ENCODE measurements at places on chromosomes 7 and 10. TPM values are rescaled to one million over a fixed set of nuclear protein-coding genes. Genes with fewer than 3 reads are reported as not detected.

ASIC3 gene
- polyA plus RNA-seq, result 0.07 TPM

ZSWIM8 gene
- 53.3 TPM for polyA plus RNA-seq

EGFR gene
- polyA plus RNA-seq, result 62.7 TPM

DNA sequence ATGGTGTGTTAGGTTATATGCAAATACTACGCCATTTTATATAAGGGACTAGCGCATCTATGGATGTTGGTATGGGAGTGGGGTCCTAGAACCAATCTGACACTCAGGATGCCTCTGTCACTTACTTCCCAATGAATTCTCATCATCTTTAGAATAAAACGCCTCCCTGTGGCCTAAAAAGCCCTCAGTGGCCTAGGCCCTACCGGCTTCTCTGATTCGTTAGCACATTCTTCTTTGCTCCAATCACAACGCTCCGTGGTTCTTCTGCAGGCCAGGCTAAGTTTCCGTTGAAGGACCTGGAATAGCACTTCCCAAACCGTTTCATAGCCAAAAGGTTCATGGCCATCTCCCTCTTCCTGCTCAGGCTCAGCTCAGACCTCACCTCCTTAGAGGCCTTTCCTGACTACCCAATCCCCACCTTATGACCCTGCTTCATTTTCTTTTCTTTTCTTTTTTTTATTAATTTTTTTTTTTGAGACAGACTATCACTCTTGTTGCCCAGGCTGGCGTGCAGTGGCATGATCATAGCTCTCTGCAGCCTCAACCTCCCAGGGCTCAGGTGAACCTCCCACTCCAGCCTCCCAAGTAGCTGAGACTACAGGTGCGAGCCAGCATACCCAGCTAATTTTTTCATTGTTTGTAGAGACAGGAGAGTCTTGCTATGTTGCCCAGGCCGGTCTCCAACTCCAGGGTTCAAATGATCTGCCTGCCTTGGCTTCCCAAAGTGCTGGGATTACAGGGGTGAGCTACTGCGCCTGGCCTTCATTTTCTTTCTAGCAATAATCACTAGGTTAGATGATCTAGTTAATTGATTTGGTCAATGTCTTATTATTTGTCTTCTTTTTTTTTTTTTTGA is 24.5 kb upstream of the YWHAG start:
- DNase-seq, result peak; percentile 26

GRCh38 chr7:112360681-112361080 is 89.6 kb upstream of the IFRD1 start:
- no peak for DNase-seq

DNA sequence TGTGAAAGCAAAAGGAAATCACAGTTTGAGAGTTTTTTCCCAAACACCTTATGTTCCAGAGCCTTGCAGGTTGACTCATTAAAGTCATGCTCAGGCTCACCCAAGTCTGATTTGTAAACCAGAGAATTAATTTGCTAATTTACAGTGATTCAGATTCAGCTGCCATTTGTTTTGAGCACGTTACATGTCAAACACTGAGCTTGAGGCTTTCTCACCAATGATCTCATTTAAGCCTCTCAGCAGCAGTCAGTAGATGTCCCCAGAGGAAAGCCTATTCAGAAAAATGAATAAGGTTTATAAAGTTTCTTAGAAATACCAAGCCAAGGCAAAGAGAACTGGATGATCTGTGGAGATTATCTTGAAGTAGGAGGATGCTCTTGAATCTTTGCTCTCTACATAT is 420.4 kb downstream of the HTR7 start:
- no peak for DNase-seq

- peak; percentile 25 for DNase-seq
These were observed 3.4 kb upstream of the MUC12 start for GRCh38 chr7:100965723-100966541.

DNA sequence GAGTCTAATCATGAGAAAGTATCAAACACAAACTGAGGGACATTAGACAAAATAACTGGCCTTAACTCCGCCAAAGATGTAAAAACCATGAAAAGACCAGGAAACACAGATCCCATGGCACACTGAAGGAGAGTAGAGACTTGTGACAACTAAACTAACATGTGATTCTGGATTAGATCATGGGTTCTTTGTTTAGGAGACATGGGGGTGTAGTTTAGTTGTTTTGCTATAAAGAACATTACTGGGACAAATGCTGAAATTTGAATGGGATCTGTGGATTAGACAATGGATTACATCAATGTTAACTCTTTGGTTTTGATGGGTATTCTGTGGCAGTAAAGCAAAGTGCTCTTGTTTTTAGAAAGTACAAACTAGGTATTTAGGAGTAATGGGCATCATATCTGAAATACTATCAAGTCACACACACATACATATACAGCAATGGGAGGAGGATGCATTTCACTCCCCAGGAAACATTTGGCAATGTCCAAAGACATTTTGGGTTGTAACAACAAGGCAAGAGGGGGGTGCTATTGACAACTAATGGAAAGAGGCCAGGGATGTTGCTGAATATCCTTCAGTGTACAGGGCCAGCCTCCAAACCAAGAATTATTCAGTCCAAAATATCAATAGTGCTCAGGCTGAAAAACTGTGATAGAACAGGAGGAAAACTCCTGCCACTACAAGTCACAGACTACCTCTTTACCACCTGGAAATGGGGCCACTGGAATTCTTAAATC is 32.4 kb downstream of the WAPL start:
- no peak for DNase-seq

- peak; percentile 96 for DNase-seq
These were observed 167.9 kb downstream of the NEURL1 start for GRCh38 chr10:103661198-103661950.

DNA sequence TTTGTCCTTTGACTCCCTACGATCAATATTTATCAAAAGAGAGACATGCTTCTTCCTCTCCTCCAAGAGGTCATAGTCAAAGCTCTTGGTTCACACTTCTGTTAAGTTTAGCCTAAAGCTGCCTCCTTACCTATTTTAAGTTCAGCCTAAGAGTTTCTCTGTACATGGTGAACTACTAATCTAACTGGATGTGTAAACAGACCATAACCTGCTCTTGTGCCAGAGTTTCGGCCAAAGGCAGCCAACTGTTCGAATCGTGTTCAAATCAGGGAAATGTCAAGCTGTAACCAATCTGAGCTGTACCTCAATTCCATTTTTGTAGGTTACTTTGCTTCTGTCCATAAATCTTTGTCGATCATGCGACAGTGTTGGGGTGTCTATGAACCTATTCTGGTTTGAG is 414.8 kb downstream of the PHTF2 start:
- DNase-seq, result no peak
